ENCODE measurements at places on chromosomes 7 and 10.

DNA sequence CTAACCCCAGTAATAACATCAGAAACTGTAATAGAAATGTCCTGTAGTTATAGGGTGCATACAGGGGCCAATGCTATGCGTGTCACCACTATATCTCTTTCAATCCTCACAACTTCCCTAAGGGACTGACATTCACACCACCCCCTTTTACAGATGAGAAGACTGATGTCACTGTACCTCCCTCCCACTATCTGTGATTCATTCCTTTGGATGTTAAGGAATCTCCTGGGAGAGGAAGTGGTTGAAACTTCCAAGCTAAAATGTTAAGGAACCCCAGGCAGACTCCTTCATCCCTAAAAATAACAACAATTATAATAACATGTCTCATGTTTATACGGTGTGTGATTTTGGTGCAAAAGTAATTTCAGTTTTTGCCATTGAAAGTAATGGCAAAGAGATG lies 5.4 kb downstream of the COL13A1 start:
- DNase-seq, result no peak

DNA sequence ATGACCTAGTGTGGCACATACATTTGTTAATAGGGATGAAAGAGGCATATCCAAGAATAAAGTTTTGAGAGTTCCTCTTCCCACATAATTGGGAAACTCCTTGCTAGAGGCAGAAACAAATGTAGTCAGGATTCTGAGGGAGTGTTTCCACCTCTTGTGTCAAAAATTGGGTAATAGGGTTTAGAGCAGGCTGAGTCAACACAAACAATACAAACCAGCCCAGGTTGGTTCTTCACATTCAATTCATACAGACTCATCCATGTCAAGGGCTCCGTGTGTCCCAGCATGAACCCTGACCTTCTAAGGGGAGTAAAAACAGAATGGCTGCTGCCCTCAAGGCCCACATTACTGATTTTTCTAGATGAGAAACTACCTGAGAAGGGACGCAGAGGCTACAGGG lies 75.3 kb downstream of the GLI3 start:
- DNase-seq, result no peak

GRCh38 chr7:131007439-131008330 lies 273.7 kb upstream of the KLF14 start:
- DNase-seq, result peak; percentile 69

DNA sequence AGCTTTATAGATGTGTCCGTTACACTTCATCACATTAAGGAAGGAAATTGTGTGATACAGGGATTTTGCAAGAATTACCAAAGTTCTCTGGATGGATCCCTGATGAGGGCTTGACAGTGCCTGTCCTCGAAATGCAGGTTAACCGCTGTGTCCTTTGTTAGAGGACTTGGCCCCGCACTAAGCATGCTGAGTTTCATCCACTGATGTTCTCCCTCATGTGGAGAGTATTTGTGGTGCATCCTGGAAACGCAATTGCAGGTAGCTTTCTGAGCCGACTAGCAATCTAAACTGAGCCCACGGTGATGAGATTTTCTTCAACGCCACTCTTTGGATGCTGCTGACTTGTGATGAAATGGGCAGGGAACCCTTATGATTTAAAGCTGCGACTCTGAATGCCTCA lies 71.9 kb upstream of the STK17A start:
- DNase-seq, result no peak

GRCh38 chr10:44264244-44264643 lies 120.7 kb downstream of the CXCL12 start:
- no peak for DNase-seq

DNA sequence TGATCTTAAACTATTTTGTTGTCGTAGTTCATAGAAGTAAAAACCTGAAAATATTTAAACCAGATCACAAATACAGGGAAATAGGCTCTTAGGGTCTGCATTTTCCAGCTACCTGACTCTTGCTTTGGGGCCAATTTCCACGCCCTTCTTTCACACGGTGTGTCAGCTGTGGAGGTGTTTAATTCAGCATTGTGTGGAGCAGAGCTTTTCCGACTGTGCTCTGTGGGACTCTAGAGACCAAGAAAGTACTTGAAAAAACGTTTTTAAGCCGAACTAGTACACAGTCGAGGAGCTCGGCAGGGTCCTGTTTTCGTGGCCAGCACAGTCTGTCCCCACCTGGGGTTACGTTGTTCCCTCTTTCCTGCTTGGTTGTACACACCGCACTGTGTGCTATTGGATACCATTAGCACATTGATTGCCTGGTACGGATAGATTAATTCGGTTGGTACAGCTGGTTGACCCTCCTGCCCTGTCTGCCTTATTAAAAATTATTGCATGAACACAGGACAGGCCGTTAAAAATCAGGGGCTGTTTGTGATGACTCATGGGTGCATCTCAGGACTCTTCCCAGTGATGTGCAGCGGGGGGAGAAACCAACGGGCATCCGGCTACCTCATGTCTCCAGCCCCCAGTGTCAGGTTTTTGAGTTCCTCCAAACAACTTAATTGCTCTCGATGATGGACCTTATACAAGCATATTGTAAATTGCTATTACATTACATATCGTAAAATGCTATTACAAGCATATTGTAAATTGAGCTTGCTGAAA lies 80.7 kb upstream of the BTBD16 start:
- DNase-seq, result no peak
